Brain pericyte (primary cell): ENCODE measurements at places on chromosomes 7 and 10.

GRCh38 chr10:3714967-3715366 is 70.0 kb downstream of the KLF6 start:
- no peak for DNase-seq

- no peak for DNase-seq
Observed at GRCh38 chr7:73992101-73992562, 35.8 kb upstream of the ELN start.

- DNase-seq, result no peak
Observed at GRCh38 chr10:6889718-6890117, 309.6 kb upstream of the PRKCQ start.

- no peak for DNase-seq
Observed at GRCh38 chr10:131769571-131770410, 131.0 kb upstream of the PPP2R2D start.

DNA sequence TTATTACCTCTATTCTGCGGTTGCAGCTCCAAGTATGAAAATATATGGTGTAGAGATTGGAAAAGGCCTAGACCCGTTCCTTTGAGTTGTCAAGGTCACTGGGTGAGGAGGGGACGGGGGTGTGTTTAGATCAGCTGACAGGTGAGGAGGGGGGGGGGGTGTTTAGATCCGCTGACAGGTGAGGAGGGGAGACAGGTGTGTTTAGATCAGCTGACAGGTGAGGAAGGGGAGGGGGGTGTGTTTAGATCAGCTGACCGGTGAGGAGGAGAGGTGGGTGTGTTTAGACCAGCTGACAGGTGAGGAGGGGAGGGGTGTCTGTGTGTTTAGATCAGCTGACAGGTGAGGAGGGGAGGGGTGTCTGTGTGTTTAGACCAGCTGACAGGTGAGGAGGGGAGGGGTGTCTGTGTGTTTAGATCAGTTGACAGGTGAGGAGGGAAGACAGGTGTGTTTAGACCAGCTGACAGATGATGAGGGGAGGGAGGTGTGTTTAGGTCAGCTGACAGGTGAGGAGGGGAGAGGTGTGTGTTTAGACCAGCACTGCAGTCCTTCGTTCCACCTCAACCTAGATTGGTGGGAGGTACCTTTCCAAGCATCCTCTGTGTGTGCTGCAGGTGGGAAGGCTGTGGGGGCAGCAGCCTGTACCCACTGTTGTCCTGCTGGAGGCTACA is 655.0 kb upstream of the ADARB2 start:
- DNase-seq, result no peak

GRCh38 chr7:91293136-91293535 is 28.9 kb downstream of the FZD1 start:
- DNase-seq, result no peak

- DNase-seq, result no peak
Observed at GRCh38 chr7:27091105-27091504, 4.7 kb downstream of the HOXA1 start.

DNA sequence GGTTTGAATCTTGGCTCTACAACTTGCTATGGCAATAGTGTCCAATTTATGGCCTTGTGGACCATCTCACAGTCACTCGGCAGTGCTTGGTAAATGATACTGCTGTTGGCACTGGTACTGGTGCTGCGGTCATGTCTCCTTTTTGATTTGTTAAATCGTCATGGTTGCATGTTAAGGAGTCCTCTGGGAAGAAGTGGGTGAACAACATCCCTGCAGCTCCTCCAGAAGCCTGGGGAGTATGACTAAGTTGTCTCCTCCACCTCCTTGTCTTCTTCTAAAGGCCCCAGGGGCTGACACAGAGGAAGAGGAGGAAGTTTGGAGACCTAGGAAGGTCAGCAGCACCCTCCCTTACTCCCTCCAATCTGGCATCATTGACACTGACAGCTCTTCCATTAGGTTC is 8.5 kb downstream of the ITPRIP start:
- no peak for DNase-seq

GRCh38 chr10:88730864-88731263 is 24.8 kb downstream of the LIPK start:
- no peak for DNase-seq

GRCh38 chr7:36723951-36724664 is at the start of gene AOAH:
AOAH (minus strand) TSS chr7:36724494; CDS start chr7:36724148, 346 bp downstream.
- no peak for DNase-seq

GRCh38 chr10:112366992-112367391 is 6.9 kb upstream of the ACSL5 start:
- DNase-seq, result no peak

DNA sequence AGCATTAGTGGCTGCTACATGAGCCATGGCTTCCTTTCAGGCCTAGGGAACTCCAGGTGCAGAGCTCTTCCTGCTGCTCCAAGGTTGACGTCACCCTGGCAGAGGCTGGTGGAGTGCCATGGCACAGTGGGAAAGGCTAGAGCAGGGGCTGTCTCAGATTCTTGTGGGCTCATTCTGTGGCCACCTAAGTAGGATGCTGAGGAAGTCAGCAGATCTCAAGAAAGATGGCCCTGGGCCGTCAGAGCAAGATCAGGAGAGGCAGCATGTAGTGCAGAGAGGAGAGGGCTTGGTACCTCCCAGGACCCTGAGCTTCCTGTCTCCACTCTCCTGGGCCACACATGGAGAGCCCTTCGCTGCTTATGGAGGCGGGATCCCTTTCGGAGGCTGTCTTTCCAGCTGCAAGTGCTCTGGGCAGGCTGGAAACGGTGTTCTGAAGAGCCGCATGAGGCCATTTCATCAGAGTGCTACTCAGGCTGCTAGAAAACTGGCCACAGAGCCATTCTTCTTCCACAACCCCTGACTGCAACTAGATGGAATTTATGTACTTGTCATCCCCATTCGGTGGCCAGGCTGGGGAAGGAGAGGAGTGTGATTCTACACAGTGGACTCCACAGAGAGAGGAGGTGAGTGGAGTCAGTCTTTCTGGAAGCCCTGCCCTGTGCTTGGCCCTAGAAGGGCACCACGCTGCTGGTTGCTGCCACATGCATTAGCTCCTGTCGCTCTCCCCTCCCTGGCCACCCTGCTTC is 304.2 kb downstream of the RPS24 start:
- no peak for DNase-seq

GRCh38 chr7:33039257-33039902 is 23.2 kb downstream of the NT5C3A start:
- DNase-seq, result no peak

- no peak for DNase-seq
Observed at GRCh38 chr7:123629281-123629680, 26.4 kb upstream of the LMOD2 start.

- no peak for DNase-seq
Observed at GRCh38 chr10:101839416-101840063, 4.1 kb downstream of the KCNIP2 start.

DNA sequence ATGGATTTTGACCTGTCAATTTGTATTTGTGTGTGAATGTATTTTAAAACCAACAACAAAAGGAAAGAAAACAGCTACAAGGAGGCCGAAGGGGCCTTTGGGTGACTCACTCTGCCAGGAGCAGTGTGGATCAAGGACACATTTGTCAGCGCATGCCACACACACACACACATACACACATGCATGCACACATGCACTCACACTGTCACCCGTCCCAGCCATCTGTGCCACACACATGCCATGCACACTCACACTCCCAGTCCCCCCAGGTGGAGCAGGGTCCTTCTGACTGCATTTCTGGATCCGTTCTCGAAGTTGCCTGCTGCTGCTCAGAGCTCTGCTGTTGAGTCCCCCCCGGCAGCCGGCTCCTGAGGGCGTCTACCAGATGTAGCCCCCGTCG is 26.0 kb downstream of the SPOCK2 start:
- no peak for DNase-seq

DNA sequence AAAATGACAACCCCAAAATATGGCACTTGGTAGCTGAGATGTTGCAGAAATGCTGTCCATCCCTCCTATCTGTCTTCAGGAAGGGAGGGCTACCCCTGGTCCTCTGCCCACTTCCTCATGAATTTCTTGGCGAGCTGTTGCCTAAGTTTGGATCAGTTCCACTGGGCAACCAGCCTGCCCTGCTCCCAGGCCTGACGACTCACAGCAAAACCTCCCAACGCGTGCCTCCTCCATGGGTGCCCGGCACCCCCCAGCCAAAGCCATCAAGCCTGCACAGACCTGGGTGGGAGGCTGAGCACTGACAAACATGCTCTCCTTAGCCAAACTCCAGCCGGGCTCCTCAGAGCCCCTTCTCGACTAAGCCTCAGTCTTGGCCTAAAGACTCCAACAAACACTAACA is 8.9 kb downstream of the VSTM4 start:
- DNase-seq, result no peak

GRCh38 chr7:42198296-42198695 is 38.7 kb downstream of the GLI3 start:
- DNase-seq, result no peak

- no peak for DNase-seq
Observed at GRCh38 chr7:36639826-36640225, 84.5 kb downstream of the AOAH start.

DNA sequence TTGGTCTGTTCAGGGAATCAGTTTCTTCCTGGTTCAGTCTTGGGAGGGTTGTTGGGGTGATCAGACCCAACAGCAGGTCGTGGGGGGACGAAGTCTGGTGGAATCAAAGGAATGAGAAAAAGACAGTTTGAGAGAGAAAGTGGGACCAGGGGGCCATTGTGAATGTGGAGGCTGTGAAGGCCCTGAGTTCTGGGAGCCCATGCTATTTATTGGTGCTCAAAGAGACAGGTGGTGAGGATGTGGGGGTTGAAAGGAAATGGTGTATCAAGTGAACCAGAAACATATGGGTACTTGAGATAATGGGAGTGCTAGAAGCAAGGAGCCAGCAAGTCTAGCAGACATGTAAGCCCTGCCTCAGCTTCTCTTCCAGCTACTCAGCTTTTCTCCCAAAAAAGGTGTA is 84.1 kb downstream of the CCSER2 start:
- DNase-seq, result no peak

DNA sequence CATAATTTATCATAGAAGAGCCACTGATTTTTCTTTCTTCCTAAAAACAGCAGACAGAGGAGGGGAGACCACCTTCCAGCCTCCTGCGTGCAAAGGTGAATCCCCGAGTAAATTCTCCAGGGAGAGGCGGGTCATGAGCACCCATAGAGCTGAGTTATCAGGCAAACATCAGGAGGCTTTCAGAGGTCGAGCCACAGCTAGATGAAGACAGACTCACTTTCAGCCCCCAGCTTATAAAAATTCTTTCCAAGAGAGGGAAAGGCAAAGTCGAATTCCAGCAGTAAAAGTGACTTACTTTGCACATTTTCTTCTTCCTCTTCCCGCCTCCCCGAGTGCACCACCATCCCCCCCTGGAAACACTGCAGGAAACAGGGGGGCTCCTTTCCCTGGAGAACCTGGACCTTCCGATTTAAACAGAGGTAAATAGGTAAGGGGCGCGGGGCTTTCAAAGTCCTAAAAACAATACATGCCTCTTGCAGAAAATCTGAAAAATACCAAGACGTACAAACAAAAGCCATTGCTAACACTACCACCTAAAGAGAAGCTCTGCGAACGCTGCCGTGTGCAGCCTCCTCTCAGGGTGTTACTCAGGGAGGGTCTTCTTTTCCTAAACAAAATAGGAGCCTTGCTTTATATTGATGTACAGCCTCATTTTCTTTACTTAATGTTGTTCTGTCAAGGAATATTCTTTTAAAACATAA is 163.8 kb downstream of the SVIL start:
- DNase-seq, result no peak
